ENCODE measurements at places on chromosomes 2 and 18.

GRCh38 chr2:67260343-67261277, 136.5 kb upstream of the ETAA1 start:
- DNase-seq: peak; percentile 83

- no peak for DNase-seq
These were observed 630.9 kb downstream of the NYAP2 start for GRCh38 chr2:226030369-226030768.

GRCh38 chr2:74911061-74911460, 47.4 kb upstream of the POLE4 start:
- no peak for DNase-seq

DNA sequence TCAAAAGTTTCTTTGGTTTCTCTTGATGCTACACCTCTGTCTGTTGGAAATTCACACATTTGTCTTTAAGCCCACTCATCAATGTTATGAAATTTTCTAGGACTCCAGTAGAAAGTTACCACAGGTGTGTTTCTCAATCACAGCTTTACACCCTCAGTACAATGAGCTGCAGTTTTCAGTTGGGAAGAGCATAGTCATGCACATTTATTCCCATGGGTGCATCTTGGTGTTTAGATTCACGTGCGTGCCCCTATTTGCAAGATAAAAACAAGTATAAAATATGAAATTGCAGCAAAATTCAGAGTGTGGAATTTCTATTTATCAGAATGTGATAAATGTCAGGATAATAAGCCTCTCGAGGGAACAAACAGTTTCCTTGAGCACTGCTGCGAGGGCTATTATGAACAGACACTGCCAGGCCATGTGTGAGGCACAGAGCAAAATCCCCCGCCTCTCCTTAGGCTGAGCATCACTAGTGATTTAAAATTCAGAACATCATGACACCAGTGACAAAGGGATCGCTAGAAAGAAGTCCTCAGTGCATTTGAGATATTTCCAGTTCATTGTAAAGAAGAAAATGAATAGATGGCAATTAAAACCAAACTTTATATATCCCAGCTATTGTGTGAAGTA, 512.2 kb upstream of the TCF4 start:
- no peak for DNase-seq

DNA sequence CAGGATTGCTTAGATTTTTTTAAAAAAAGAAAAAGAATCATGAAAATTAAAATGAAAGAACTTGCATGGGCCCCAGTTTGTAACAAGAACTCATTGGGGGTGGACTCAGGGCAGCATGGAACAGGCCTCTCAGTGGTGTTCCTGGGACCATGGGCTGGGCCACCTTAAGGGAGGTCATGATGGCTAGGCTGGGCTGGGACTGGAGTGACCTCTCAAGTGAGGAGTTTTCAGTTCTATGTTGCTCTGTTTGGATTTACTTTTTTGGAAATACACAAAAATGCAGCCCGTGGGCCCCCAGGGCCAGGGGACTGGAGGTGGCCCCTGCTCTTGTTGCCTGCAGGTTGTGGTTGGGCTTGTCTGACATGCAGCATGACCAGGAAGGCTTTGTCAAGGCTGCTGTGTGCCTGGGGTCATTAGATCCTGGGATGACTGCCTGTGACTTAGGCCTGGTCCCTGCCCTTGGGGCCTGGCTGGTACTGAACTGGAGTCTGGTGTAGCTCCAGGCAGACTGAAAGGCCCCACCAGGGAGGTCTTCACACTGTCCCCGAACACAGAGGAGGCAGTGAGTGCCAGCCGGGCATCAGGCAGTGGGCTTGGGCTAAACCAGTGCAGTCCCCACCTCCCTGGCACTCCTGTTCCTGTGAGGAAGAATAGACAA, 115.6 kb downstream of the GLI2 start:
- DNase-seq: no peak

DNA sequence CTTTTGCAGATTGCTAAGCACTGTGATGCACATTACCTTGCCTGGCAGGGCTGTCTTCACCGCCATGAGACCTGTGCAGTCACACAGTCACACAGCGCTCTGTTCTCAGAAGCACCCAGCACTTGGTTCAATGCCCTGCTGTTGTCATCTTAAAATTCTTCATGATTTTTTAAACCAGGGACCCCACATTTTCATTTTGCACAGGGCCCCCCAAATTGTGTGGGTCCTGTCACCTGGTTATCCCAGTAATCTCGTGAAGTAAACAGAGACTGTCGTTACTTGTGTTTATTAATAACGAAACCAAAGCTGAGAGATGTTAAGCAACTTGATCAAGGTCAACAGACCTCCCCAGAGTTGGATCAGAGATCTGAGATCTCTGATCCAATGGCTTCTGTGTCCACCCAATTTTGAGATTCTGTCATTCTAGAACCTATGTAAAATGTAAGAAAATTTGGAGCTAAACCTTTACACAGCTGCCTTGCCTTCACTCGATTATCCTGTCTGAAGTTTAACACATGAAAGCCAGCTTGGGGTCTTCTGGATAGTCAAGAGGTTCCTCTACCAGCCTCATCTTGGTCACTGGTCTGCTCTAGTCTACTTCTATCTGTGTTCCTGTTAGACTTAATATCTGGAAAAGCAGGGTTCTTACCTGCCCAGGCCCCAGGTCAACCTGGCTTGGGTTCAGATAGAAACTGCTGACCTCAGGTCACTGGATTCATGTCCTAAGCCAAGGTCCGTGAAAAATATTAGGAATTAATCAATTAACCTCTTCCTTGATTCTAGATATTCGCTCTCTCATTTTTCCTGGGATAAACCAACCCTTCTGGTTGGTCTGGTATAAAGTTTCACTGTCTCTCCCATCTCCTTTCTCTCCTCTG, 13.7 kb upstream of the TTC39C start:
- DNase-seq: no peak

- DNase-seq: no peak
These were observed 39.3 kb downstream of the MTCL1 start for GRCh38 chr18:8744656-8745055.

DNA sequence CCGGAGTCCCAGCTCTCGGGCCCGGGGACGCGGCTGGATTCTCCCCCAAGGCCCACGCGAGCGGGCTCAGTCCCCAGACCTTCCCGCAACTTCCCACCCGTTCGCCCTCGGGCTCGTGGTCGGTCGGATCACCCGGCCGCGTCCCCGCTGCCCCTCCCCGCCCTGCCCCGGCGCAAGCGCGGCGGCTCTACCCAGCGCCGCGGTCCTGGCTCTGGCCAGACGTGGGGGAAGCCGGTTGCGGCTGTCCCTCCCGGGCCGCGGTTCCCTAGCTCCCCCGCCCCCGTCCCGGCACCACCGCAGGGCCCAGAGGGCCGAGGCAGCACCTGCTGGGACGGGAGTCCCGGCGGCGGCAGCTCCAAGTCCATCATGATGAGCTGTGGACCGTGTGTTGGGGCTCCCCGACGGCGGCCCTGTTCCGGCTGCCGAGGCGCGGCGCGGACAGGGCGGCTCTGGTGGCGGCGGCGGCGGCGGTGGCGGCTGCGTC, 276 bp downstream of the NFE2L2 start:
- DNase-seq: peak; percentile 69

DNA sequence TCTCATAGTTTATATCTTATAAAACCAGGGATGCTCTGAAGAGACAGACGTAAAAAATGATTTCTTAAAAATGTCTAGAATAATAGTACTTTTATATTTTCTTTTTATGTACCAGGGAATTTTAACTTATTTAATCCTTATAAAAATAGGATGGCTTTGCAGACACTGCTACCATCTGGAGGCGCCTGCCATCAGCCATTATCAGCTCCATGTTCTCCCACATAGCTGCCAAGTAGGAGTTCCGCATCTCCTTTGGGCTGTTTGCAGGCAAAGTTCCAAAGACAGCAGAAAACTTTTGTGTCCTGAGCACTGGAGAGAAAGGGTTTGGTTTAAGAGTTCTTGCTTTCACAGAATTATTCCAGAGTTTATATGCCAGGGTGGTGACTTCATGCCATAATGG, 69.2 kb downstream of the MTX2 start:
- DNase-seq: no peak

DNA sequence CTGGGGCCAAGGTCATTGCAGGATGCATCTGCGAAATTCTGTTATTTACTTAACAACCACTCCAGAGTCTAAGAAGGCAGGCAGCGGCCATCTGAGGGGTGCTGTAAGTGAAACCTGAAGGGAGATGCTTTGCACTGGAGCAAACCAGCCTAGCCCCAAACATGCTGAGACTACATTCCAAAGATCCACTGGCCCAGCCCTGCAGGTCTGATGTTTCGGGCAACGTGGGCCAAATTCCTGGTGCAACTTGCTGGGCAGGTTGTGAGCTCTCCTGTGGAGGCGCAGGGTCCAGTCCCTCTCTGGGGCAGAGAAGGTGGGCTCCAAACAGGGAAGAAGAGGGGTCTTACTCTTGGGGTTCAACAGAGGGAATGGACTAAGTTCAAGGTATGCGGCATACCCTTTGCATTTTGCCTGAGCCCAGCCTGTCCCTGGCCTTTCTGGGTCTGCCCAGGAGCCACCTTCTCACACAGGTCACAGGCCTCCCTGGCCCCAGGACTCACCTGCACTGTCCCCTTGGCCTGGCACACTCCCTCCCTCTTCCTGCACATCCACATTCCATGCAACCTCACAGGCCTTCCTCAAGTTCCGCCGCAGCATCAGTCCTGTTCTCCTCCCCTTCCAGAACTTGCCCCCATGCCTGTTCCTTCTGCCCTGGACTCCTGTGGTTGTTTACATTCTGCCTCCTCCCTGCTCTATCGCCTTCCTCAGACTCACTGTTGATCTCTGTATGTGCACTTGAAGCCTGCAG, 5.1 kb upstream of the MAL start:
- DNase-seq: no peak

DNA sequence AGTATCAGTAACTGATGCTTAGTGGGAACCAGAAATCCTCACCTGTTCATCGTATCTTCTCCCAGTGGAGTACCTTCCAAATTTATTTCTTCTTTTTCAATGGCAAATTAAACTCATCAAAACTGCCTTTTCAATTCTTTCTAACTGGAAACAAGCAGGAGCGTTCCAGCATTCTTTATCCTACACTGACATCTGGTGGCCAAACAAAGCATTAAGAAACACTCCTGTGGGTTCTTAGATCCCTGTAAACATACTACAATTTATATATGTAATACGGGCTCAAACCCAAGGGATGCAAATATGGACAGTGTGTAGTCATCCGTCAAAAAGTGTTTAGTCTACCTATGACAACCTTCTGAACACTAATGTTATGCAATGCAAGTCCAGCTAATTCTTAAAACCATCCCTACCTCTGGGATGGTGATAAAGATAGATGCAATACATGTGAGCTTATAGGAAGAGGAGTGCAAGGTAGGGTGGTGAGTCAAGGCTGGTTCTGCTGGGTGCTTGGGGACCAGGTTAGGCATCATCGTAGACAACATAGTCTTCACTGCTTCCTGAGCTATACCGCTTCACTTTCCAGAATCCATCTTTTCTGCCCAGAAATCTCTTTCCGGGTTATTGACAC, 375.0 kb downstream of the CTNNA2 start:
- peak; percentile 65 for DNase-seq

GRCh38 chr2:217407362-217407761, 547.5 kb upstream of the TNP1 start:
- DNase-seq: no peak

- no peak for DNase-seq
These were observed 367.6 kb downstream of the RND3 start for GRCh38 chr2:150119819-150120218.

- no peak for DNase-seq
These were observed 71.2 kb downstream of the SPATS2L start for GRCh38 chr2:200377355-200378336.

GRCh38 chr2:95031726-95032116, 6.2 kb downstream of the MAL start:
- DNase-seq: no peak

DNA sequence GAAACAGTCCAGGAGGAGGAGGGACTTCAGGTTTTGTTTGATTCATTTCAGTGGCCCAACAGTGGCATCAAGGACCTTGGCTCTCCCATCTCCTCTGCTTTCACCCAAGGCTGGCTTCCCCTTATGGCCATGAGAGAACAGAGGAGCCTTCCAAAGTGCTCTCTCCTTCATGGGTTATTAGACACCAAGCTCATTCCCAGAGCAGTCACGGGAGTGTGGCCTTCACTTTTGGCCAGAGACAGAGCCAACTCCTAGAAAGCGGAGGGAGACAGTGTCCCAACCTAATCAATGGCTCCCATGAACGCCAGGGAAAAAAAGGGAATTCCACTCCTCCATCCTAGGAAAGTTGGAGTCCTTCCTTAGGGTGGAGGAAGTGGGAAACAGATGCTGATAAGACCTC, 871 bp upstream of the DUSP28 start:
- DNase-seq: no peak

DNA sequence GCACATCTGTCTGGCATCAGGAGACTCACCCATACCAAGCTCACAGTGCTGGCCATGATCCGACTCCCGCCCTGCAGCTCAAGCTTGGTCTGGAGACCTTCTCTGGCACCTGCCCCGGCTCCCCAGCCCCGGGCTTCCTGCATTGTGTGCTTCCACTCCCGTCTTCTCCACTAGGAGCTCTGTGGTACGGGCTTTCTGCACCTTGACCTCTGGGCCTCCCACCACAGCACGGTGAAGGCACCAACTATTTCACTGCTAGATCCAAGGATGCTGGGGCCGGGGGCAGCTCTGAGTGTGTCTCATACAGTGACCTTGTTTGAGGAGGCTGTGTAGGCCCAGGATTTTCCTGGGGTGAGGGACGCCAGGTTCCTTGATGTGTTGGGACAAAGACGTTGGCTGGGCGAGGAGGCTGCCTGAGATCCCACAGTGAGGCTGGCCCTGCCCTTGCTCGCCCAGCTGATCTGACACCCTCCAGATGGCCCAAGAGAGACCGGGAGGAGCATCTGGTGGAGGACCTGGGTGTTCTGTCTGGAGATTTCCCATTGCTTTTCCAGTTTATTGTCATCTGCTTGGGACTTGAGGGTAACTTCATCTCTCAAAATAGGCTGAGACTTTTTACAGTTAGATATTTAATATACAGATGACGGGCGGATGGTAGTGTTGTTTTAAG, 64.0 kb downstream of the HPCAL1 start:
- no peak for DNase-seq

DNA sequence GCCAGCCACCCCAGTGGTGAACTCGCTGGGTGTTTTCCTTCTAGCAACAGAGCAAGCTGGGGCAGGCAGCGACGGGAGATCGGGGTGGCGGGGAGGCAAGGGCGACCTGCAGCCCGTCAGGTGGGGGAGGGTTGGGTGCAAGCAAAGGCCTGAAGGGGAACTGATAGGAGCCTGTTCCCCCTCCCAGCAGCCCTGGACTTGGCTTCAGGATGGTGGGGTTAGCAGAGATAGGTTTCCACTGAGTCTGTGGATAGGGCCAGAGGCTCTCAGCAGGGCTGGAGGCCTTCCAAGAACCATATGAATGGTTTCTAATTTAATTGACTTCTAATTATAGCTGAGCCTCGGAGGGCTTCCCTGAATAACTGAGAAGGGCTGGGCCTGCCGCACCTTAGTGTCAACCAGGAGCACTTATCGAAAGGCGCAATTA, 55.3 kb downstream of the EDAR start:
- no peak for DNase-seq

- no peak for DNase-seq
These were observed 602.7 kb downstream of the KCNJ3 start for GRCh38 chr2:155301221-155301620.

DNA sequence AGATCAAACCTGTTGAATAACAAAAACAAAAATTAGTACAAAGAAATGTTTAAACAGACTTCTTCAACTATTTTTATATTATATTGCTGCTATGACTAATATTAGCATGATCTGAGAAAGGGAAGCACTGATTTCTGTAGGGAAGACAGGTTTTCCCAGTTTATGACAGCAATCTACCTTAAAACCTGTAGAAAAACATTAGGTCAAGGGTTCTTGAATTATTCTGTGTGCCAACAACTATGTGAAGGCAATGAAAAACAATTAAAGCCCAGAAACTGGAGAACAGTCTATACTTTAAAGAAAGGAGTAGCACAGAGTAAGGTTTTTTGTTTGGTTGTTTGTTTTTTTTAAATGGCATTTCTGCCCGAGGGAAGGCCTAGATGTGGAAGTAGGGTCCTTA, 23.3 kb downstream of the PUM2 start:
- no peak for DNase-seq

All from GM03348 (cell line).